CD4-positive, alpha-beta T cell treated with Interleukin-12 subunit alpha and Interleukin-12 subunit beta, for 1 hour (primary cell): ENCODE measurements at places on chromosomes 16 and 17.

DNA sequence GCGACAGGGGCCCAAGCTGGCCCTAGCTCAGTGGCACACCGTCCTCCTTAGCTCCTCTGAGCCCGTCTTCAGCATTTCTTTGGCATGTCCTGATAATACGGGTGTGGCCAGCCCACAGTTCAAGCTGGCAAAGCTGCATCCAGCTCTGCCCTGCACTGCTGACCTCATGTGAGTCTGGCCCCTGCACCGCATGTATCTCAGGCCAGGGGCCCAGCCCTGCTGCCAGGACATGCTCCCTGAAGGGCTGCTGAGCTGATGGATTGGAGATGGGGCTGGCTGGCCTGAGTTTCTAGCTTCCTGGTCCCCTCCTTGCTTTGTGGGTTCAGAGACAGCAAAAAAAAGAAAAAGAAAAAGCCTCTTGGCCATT lies 2.4 kb downstream of the DOC2B start:
- no peak for DNase-seq

DNA sequence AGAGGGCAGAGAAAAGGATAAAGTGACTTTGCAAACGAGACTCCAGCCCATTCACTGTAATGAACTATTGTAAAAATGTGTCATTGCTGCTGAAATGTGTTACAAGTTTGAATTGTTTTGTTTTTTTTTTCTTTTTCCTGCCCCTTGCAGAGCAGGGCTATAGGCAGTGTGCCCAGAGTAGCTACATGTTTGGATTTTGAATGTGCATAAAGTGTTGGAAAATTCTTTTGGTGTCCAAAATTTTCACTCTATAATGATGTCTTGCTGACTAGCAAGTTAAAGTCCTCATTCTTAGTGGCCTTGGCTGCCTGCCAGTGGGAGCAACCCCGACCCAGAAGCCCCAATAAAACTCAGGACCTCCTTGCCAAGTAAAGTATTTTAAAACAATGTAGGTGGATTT lies 66.5 kb downstream of the IGF2BP1 start:
- DNase-seq, result no peak

GRCh38 chr17:54980375-54980774 lies 11.8 kb downstream of the STXBP4 start:
- DNase-seq, result no peak

DNA sequence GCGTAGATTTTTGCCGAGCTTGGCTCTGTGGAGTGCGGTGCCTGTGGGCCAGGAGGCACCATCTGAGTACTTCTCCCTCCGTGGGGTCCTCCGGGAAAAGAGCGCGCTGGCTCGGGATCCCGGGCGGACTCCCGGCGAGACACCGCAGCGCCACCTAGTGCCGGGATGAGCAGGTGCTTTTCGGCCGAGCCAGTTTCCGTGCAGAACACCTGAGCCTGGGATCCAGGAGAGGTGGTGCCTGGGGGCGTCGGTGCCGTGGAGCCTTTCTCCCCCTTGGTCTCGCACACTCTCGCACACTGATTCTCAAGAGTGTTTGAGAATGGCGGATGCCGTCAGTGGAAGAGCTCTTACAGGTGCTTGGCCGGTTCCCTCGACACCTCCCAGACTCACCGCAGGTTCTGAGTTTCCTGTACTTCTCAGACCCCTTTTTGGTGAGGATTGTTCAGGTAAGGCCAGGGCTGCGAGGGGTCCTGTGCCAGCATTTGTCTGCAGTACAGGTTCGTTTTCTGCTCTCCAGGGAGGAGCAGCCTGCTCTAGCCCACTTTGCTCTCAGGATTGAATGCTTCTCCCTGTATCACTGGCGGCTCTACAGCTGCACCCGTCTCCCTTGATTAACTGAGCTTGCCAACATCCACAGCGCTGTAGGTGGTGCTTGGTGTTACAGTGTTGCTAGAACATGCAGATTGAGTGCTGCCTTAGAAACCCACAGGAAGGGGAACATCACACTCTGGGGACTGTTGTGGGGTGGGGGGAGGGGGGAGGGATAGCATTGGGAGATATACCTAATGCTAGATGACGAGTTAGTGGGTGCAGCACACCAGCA lies 23.3 kb downstream of the TBCD start:
- peak; percentile 43 for DNase-seq

- no peak for DNase-seq
These were observed 174.2 kb downstream of the SEC14L1 start for GRCh38 chr17:77315010-77315409.

DNA sequence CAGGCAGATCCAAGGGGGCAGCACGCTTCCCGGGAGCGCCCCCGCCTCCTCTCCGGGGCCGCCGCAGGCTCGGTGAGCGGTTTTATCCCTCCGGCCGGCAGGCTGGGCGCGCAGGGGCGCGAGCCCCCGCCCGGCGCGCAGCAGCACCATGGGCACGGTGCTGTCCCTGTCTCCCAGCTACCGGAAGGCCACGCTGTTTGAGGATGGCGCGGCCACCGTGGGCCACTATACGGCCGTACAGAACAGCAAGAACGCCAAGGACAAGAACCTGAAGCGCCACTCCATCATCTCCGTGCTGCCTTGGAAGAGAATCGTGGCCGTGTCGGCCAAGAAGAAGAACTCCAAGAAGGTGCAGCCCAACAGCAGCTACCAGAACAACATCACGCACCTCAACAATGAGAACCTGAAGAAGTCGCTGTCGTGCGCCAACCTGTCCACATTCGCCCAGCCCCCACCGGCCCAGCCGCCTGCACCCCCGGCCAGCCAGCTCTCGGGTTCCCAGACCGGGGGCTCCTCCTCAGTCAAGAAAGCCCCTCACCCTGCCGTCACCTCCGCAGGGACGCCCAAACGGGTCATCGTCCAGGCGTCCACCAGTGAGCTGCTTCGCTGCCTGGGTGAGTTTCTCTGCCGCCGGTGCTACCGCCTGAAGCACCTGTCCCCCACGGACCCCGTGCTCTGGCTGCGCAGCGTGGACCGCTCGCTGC lies 832 bp downstream of the CDK5R1 start:
- DNase-seq, result peak; percentile 15

DNA sequence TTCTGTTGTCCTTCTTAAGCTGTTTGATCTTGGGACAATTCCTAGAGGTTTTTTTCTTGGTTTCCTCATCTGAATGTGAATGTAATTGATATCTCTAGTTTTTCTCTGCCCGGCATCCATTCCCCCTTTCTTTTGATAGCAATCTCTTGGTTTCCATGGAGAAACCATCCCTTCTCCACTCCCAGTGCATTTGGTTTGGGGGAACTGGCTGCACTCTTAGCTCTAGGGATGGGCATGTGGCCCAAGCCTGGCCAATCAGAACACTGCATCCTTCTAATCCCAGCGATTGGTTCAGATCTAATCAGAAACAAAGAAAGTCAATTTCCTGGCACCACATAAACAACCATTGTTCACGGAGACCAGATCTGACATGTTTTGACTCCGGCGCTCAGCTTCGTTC lies 45.1 kb downstream of the IRX3 start:
- no peak for DNase-seq

- no peak for DNase-seq
These were observed 1349.6 kb upstream of the CDH8 start for GRCh38 chr16:63385714-63386432.

DNA sequence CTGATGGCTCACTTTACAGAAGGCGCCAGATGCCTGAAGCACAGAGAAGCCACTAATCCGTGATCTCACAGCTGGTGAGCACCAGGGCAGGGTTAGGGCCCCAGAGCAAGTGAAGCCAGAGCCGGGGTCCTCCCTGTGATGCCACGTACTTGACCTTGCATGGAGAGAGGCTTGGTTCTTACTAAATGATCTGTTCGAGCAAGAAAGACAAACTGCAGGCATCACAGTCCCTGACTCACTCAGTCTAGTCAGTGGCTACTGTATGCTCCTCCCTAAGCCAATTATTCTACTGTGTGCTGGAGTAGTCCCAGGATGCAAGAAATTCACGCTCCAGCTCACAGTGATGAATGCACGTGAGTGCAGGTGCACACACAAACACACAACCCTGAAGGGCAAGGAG lies 55.4 kb downstream of the SDK2 start:
- no peak for DNase-seq

DNA sequence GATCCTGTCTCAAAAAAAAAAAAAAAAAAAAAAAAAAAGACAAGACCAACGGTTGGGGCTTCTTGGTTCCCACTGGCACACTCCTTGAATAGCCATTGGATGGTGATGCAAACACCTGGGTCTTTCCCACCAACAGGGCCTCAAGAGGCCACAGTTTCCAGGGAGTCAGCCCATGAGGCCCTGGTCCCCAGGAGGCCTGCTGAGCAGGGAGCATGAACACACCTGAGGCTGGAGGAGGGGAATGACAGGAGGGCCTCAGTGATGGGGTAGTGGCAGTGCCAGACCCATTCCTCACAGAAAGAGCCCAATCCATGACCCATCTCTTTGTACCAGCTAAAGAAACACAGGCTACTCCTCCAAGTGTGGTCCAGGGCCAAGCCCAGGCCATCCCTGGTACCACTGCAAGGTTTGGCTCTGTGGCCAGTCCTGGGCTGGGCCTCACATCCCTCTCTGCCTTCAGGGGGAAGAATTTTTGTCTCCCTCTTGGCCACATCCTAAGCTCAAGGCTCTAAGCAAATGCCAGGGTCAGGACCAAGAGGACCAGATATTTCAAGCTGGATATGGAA lies 13.9 kb downstream of the ARL2BP start:
- no peak for DNase-seq
